ENCODE measurements at places on chromosomes 3 and 15.
A peak's percentile ranks its signal among the peaks of the same experiment; 100 is the strongest.

DNA sequence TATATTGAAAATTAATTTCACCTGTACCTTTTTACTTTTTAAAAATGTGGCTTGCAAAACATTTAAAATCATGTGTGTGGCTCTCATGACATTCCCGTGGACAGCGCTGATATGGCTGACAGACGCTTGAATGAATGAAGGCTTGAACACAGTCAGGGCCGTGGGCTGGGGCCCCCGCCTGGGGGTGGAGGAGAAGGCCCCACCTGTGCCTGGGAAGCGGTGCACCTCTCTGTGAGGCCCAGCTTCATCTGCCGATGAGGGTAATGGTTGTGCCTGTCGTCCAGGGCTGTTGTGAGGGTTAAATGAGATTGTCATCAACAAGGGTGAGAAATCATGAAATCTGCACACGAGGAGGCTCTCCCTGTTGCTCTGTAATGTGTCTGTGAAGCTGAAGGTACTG lies 85.9 kb upstream of the PRR23E start:
- DNase-seq = no peak

GRCh38 chr15:64096668-64097384 lies 1.0 kb downstream of the SNX1 start:
- DNase-seq = no peak

DNA sequence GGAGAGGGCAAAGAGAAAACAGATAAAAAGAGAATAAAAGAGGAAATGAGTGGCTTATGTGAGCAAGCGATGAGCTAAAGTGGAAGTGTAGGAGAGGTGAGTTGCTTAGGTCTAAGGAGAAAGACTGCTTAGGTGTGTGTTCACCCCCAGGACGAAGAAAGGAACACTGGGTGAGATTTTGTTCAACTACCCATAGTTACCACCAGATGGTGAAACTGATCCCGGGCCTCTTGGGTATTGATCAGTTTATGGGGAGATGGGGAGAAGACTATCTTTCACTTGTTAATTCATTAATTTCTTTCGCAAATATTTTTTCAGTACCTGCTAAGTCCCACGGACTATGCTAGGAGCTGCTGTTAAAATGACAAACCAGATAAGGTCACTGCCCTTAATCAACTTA lies 33.9 kb downstream of the GAP43 start:
- no peak for DNase-seq

DNA sequence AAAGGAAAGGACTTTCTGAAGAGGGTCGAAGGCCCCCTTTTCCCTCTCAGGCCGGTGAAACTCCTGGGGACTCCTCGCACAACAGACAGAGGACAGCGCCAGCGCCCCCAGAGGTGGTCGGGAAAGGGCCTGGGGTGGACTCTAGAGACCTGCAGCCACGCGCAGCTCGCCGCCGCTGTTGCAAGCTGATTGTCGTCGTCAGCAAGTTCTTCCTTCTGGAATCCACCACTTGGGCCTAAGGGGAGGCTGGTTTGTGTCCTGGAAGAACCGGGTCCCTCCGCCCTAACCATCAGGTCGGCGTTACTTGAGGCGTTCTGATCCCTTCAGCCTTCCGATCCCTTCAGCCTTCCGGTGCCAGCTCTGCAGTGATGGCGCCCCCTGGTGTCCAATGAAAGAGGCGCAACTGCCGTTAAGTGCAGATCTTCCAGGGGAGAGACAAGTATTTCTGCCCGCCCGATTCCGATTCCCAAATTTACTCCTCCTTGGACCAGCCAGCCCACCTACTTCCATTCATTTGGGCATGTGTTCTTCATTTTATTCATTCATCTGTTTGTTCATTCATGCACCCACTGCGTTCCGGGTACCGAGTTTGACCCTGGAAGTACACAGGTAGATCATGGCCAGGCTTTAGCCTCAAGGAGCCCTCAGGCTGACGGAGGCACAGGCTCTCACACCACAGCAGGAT lies 77.2 kb upstream of the SLC6A11 start:
- DNase-seq = peak; percentile 66

Data from stimulated activated CD4-positive, alpha-beta T cell treated with anti-CD3 and anti-CD28 coated beads, Interleukin-1b, Interleukin-23, amount 100 ng/mL, for 4 hours (primary cell).